GM10248 (cell line): ENCODE measurements at places on chromosomes 5 and 9.

GRCh38 chr5:96489532-96489931 lies 56.5 kb upstream of the PCSK1 start:
- no peak for DNase-seq

GRCh38 chr5:170885256-170885655 lies 23.4 kb downstream of the RANBP17 start:
- DNase-seq = no peak

- DNase-seq = no peak
Observed at GRCh38 chr9:91445135-91445534, 21.5 kb upstream of the NFIL3 start.

DNA sequence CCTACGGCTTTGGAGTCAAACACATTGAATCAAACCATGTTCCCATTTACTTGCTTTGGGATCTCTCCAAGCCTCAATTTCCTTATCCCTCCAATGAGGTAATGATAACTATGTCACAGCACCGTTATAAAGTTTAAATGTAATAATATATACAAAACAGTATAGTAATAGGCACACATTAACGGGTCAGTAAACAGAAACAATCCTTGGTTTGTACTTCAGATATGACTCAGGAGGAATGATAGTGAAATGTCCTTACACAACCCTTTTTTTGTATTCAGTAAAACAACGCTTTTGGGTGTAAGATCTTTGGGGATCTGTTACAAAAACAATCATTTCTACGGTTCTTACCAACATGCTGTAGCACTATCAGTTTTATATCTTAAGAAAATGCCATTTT lies 178.5 kb upstream of the GNA14 start:
- DNase-seq = no peak

GRCh38 chr5:78808380-78808779 lies 159.8 kb upstream of the LHFPL2 start:
- no peak for DNase-seq

DNA sequence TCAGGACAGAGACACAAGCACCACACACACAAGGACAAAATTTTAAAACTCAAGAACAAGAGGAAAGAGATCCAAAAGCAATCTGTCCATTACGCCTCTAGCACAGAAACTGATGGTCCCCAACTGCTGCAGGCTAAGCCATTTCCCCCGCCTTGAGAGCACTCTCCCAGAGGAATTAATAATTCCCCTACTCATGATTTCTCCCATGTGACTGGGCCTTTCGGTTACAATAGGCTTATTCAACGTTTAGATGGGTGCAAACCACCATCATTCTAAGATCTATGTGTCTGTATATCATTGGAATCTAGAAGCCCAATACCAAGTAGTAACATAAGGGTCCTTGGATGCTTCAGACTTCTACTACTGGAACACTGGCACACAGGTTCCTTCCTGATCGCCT lies 18.8 kb downstream of the BRD8 start:
- no peak for DNase-seq

GRCh38 chr9:130193531-130194377 lies 21.6 kb downstream of the NCS1 start:
- DNase-seq = no peak
